C1 segment of cervical spinal cord (tissue), 14 donors: ENCODE measurements at places on chromosomes 6 and 20.
A peak's percentile ranks its signal among the peaks of the same experiment; 100 is the strongest.

- peak; percentile 69 for DNase-seq
Measured at GRCh38 chr6:67131827-67132226, 1424.8 kb upstream of the EYS start.

GRCh38 chr6:132659082-132659481, at the start of gene TAAR1:
TAAR1 (minus strand) TSS chr6:132659182; CDS start chr6:132646003, 13,179 bp downstream.
- no peak for DNase-seq

DNA sequence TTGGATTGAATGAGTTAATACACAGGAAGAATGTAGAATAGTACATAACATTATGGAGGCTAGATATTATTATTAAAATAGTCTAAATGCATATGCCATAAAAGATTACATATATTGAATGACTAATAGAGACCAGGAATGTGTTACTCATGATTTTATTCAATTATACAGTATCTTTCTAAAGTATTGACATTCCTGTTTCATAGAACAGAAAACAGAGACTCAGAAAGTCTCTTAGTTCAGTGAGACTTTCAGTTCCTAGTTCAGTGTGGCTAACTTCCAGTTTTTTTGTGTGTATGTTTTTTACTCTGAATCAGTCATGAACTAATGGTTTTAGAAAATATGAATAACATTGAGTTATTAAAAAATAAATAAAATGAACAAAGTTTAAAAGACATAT, 34.6 kb upstream of the TMEM244 start:
- DNase-seq: no peak

DNA sequence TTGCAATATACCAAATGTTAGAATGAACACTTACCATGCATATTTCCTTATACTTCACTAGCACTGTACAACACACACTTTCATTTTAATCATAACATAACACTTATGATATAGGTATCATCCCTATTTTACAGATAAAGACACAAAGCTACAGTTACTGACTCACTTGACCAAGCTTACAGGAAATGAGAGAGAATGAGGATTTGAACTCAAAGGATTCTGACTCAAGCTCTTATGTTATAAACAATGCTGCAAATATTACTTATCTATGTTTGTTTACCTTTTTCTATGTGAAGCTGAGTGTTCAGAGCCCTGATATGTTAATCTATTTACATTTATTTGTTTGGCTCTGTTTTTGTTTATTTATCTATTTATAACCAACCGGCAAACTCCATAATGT, 245.4 kb downstream of the PTPRK start:
- no peak for DNase-seq

GRCh38 chr20:32087070-32087469, 22.4 kb upstream of the TM9SF4 start:
- DNase-seq: no peak

DNA sequence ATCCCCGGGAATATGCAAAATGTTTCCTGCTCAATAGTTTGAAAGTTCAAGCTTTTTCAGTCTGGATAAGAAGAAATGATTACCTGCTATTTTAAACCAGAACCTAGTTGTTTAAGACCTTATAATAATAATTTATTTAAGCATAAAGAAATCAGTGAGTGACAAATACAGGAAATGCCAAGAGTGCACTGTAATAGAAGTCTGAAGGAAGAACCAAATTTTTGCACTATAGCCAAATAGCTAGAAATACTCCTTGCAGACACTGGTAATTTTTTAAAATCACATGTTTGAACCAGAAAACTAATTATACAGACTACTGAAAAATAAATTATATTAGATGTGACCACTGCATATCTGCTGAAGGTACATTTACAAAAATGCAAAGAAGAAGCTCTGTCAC, 93.2 kb downstream of the MMS22L start:
- DNase-seq: no peak

- DNase-seq: no peak
Measured at GRCh38 chr6:147867433-147868226, 359.1 kb downstream of the SAMD5 start.

GRCh38 chr6:20137240-20137639, 75.0 kb downstream of the MBOAT1 start:
- no peak for DNase-seq

DNA sequence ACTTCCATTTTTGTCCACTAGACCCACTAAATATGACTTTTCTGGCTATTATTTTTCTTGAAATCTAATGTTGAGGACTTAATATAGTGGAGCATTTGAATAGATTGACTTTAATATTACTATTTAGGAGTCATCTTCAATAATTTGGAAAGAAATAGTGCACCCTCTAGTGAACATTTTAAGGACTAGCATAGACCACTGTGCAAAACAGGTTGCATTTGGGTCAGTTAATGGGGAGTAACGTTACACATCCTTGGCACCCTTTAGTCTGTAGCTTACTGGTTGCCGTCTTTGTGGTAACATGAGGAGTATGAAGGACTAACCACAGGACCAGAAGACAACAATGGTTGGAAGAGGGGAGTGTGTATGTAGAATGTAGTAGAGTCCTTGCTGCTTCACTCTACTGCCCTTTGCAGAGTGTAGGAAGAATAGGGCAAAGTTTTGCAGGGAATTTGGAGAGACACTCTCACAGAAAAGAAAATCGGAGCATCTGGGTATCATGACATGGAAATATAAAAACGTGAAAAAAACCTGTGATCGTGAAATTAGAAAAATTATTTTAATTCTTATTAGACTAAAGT, 25.2 kb downstream of the RFPL4B start:
- no peak for DNase-seq

- peak; percentile 21 for DNase-seq
Measured at GRCh38 chr6:118748311-118749062, 97.1 kb upstream of the CEP85L start.

DNA sequence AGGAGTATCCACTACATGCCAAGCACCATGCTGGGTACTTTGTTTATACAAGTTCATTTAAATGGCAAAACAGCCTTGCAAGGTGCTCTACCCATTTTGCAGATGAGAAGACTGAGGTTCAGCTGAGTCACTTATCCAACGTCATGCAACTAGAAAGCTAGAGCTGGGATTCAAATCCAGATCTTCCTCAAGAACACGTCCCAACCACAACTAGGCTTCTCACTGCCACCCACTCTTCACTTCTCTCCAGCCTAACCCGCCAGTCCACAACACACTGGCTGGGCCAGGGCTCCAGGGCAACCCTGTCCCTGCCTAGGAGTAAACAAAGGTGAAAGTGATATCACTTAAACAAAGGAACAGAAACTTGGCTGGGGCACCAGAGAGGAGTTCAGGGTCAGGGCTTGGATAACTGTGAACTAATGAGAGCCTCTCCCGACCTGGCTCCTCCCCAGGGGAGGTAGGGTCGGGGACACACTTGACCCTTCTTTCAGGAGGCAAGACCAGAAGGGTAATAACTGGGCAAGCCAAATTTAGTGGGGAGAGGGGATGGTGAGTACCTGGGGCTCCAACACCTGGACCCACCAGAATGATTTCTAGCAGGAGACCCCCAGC, 7.9 kb downstream of the SDC4 start:
- DNase-seq: no peak

DNA sequence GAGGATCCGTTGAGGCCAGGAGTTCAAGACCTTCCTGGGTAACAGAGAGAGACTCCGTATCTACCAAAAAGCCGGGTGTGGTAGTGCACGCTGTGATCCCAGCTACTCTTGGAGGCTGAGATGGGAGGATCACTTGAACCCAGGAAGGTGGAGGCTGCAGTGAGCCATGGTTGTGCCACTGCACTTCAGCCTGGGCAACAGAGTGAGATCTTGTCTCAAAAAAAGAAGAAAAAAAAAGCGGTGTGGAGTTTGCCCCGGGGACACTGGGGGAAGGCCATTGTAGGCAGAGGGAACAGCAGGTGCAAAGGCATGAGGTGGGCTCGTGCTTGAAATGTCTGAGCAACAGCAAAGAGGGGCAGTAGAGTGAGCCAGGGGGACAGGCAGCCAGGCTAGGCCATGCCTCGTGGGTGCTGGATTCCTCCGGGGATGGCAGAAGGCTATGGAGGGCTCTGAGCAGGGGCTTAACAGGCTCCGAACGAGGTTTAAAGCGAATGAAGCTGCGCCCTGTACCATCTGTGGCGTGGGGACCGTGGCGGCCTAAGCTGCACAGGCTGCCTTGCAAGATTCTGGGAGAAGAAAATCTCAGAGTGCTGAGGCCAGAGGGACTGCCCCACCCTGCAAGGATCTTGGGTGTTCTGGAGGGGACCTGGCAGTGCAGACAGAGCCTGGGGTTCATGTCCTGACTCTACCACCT, 36.9 kb upstream of the NOL4L start:
- DNase-seq: no peak

- DNase-seq: no peak
Measured at GRCh38 chr6:130593200-130593599, 227.4 kb downstream of the TMEM200A start.

DNA sequence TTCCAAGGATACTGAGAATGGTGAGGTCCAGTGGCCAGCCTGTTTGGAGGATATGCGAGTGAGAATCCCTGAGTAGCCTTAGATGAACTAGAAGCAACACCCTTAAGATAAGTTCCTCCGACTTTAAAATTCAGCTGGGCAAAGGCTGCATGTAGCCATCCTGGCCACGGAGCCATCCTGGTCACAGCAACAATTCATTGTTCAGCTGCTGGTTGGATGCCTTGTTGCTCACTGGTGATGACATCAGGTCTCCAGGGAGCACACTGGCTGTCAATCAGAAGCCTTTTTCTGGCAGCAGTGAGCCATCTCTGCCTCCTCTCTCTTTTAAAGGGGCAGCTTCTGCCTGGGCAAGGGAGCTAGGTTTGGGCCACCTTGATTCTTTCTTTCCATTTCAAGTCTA, 22.4 kb upstream of the RIMS4 start:
- no peak for DNase-seq

- DNase-seq: no peak
Measured at GRCh38 chr20:32945710-32946221, 58.5 kb downstream of the SUN5 start.

DNA sequence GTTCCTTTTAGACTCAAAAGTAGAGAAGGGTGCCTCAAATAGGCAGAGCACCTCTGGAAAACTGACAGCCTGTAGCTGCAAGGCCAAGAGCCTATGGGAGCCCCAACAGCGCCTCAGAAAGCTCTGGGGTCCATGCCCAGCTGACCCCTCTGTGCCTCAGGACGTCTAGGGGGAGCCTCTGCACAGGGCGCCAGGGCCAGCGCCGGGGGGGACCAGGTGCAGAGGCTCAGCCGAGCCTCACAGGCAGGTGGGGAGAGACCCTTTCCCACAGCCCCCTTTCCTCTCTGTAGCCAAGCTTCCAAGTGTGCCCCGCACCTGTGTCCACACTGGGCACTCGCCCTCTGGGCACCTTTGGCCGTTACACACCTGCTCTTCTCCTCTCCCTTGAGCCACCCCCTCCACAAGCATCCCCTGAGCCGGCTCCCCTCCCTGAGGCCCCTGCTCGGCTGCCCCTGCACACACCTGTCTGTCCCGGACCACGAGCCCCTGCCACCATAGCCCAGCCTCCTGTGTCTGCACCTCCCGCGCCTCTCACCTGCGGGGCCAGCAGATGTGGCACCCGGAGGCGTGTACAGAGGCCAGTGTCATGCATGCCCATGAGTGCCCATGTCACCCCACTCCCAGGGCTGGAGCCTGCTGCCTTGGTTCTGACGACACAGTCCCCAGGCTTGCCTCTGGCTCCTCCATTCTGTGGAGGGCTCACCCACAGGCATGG, 53.2 kb downstream of the GINS1 start:
- no peak for DNase-seq

DNA sequence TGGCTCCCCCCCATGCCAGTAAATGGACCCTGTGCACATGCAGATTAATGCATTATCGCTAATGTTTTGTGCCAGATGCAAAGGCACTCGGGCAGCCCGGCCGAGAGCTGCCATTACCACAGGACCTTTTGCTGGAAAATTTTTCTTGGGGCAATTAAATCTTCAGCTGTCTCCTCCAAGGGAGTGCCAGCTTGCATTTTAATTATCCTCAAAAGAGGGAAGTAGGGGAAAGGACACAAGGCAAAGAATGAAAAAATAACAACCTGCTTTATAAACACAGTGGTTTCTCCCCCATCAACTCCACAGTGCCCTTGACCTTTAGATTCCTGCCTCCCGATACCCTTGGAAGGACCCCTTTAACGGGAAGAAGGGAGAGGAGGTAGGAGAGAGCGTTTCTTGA, 48.2 kb downstream of the PDYN start:
- DNase-seq: no peak

- no peak for DNase-seq
Measured at GRCh38 chr6:4162370-4162769, 27.0 kb upstream of the ECI2 start.

DNA sequence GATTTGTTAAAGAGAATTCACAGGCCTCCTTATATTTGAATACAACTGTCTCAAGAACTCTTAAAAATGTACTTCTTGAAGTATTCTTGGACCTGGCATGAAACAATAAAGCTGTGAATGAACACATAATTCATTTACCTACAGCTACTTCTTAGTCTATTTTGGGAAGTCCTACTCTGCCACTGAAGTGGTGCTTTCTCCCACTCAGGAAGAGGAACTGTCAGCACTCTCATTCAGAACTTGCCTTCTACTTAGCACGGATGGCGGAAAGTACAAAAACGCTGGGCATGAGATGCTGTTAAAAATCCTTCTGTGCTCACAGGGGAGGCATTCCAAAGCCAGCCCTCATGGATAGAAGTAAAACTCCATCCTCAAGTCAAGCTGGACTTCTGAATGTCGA, 144.8 kb upstream of the LAMP5 start:
- DNase-seq: no peak

DNA sequence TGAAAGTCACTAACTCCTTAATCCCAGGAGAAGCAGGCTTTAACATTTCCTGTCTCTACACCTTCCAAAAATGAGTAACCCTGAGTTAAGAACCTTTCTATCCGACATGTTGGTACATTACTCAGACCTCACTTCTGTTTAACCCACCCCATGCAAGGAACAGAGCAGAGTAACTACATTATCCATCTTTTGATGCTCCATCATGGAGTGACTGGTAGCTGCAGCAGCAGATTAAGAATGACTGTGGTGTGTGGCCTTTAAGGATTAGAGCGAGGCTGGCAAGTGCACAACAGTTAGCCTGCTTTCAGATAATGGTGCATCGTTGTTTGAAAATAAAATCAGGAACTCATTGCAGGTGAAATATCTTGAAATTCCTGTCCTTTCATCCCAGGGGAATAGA, 2.0 kb downstream of the TRAF3IP2 start:
- no peak for DNase-seq

- no peak for DNase-seq
Measured at GRCh38 chr20:22572491-22572890, 11.9 kb downstream of the FOXA2 start.

DNA sequence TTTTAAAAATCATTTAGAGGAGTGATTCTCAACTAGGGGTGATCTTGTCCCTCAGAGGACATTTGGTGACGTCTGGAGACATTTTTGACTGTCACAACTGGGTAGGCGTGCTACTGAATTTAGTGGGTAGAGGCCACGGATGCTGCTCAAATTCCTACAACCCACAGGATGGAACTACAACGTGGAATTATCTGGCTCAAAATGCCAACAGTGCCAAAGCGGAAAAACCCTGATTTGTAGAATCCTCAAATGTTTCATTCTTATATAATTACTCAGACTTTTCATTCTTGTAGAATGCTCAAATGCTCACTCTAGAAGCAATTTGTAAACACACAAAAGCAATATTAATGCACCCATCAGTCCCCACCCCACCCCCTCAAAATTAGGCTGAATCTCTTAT, 229.8 kb downstream of the ZMYND8 start:
- DNase-seq: no peak

- DNase-seq: no peak
Measured at GRCh38 chr20:11047559-11047958, 373.8 kb upstream of the JAG1 start.

- DNase-seq: no peak
Measured at GRCh38 chr20:58448958-58449357, 59.9 kb downstream of the VAPB start.
